ENCODE measurements at places on chromosomes 12 and 14.
A peak's percentile ranks its signal among the peaks of the same experiment; 100 is the strongest.

DNA sequence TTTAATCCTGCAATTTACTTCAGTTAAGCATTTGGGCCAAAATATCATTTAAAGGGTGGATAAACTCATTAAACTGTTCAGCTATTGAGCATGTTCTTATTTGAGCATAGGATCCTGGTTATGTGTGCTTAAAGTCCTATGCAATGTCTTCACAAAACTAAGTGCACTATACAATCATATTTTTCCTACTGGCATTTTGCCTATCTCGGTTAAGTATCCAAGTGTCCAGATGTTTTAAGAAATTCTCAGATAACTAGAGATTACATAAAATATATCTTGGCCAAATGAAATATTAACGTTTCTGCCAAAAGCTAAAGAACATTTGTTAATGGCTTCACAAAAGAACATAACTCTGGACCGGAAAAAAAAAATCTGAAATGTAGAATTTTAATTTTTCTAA, 250.8 kb upstream of the LRFN5 start:
- DNase-seq, result no peak

DNA sequence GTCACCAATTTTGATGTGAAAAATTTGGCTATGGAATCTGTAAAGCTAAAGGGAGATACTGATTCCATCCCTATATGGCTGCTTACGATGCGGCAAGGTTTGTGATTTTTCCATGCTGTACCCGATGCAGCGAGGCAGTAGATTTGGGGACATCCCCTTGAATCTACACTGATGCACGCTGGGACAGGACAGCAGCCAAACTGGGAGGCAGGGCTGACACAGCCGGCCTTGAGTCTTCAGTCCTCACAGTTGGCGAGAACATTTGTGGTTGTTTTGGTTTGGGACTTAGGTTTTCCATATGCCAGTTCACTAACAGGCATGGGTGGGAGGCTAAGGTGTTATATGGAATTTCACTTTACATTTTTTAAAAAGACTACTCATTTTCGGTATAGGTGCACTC, 3.8 kb downstream of the GALNT16 start:
- DNase-seq, result no peak

GRCh38 chr12:114733919-114734318, 49.9 kb upstream of the TBX3 start:
- no peak for DNase-seq

- DNase-seq, result no peak
Measured at GRCh38 chr12:42701084-42701483, 111.5 kb upstream of the PRICKLE1 start.

- DNase-seq, result peak; percentile 97
Measured at GRCh38 chr12:127559349-127560040, 707.5 kb upstream of the TMEM132C start.

- no peak for DNase-seq
Measured at GRCh38 chr12:52356031-52356761, 11.1 kb downstream of the KRT85 start.

GRCh38 chr14:92470811-92471210, 42.8 kb upstream of the RIN3 start:
- DNase-seq, result no peak

DNA sequence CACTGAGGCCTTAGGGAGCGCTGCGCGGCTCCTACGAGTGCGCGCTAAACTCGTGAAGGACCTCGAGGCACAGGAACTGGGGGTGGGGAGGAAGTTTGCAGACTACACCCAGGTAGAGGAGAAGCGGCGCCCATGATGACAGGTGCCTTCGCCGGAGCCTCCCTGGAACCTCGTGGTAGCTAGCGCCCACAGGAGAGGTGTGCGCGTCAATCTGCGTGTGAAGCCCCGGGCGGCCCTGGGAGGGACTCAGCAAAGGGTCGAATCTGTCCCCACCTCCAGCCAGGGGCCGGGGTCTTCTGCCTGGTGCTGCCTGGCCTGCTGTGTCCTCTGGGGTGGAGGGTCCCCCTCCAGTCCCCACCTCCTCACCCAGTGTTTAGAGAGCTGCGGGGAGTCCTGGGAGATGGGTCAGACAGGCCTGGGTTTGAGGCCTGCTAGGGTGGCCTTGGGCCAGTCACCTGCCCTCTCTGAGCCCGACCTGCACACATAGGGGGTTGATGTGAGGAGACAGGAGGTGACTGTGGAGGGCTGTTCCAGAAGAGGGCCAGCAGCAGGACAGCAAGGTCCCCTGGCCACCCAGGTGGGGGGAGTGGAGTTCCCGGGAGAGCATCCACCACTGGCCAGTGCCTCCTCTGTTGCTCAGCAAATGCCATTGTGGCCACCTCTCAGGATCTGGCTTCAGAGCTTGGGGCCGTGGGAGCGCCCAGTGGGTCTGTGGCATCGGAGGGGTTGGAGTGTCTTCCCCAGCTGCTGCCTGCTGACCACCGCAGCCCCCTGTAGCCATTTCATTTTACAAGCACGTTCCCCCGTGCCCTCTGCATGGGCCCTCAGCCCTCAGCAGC, 20.2 kb upstream of the KIF26A start:
- DNase-seq, result no peak

DNA sequence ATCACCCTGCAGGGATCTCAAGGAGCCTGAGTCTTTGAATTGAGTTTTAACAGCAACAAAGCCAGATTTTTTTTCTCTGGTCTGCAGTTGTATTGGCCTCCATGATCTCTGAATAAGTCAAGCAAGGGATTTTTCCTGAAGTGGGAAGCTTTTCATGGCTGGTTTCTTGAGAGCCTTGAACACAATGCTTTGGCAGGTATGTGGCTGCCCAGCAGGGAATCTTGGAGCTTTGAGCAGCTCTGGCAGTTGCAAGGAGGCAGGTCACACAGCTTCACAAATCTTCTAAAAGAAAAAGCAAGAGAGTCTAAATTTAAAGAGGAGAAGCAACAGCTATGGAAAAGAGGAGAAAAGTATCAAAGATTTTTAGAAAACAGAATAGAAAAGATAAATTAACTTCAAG, 60.1 kb downstream of the RPS29 start:
- no peak for DNase-seq

DNA sequence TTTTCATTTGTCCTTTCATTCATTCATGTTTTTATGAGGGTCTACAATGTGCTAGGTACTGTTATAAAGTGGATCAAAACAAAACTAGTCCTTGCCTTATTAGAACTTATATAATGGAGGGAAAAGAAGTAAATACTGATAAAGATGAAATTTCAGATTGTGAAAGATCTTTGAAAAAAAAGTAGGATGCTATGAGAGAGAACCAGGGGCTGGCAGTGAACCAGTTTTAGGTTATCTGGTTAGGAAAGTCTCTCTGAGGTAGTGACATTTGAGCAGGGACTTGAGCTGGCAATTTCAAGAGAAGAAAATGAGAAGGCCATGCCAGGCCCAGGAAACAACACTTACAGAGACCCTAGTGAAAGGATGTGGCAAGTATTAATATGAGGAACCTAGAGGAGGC, 57.3 kb upstream of the E2F7 start:
- no peak for DNase-seq

- DNase-seq, result no peak
Measured at GRCh38 chr12:23929906-23930305, 19.6 kb downstream of the SOX5 start.

GRCh38 chr12:2415568-2415944, 362.8 kb downstream of the CACNA1C start:
- DNase-seq, result no peak

- no peak for DNase-seq
Measured at GRCh38 chr12:43988838-43989560, 153.1 kb downstream of the TMEM117 start.

DNA sequence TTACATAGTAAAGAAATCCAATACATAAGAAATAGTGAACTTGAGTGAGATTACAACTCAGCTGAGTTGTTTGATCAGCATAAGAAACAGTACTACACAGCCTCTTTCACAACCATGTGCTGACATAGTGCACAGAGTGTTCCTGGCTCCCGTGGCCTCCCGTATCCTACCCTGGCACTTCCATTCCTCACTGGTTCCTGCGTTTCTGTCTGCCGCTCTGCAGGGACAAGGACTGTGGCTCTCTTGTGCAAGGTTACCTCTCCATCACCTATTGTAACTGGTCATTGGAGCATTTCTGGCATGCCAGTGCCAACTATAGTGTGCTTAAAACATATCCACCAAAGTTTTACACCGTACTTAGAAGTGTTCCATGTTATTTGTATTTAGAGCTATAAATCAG, 46.3 kb upstream of the PCED1B start:
- no peak for DNase-seq

GRCh38 chr14:68655911-68656316, 137.0 kb downstream of the ZFP36L1 start:
- no peak for DNase-seq
